ENCODE measurements at places on chromosomes 2 and 18.
A peak's percentile ranks its signal among the peaks of the same experiment; 100 is the strongest.

GRCh38 chr18:27141876-27142275 is 43.2 kb downstream of the CHST9 start:
- DNase-seq, result no peak

DNA sequence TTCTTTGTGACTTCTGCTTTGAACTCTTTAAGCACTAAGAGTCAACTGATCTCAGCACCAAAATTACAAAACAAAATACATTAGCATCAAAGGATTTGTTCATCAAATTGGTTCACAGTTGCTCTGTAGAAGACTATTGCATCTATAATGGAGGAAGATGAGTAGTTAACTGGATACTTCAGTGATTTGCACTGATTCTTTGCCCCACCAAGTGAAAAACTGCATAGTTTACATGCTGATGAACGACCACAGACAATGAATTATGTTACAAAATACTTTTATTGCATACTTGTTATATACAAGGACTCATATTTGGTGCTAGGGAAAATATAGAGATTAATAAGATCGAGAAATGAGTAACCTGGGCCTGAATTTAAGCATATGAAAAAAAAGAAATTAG is 107.2 kb downstream of the SCG2 start:
- DNase-seq, result no peak

GRCh38 chr18:50836521-50836957 is 16.7 kb upstream of the MRO start:
- no peak for DNase-seq

- no peak for DNase-seq
These were observed at the start of gene NPPC for GRCh38 chr2:231926180-231926741. NPPC (minus strand) TSS chr2:231926396; CDS start chr2:231926249, 147 bp downstream.

DNA sequence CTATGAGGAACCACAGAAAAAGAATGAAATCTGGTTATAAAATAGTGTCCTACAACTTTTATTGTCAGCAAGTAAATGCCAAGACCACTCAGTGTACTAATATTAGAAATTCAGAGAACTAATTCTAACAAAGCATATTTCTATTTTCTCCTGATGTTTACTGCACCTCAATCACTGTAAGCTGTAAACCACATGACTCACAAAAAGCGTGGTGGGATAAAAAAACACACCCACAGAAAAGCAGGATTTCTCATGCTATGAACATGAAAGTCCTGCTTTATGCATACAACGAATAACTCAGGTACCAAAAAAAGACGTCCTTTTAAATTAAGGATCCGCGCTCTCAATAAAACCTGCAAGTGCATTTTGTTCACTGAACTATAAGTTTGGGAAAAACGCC is 797 bp downstream of the TXNL4A start:
- no peak for DNase-seq

GRCh38 chr2:101149241-101150192 is 1.7 kb downstream of the TBC1D8 start:
- DNase-seq, result peak; percentile 80
